ENCODE measurements at places on chromosomes 6 and 20.

GRCh38 chr20:38435555-38435939 is 419 bp upstream of the SNHG17 start:
- DNase-seq = no peak

DNA sequence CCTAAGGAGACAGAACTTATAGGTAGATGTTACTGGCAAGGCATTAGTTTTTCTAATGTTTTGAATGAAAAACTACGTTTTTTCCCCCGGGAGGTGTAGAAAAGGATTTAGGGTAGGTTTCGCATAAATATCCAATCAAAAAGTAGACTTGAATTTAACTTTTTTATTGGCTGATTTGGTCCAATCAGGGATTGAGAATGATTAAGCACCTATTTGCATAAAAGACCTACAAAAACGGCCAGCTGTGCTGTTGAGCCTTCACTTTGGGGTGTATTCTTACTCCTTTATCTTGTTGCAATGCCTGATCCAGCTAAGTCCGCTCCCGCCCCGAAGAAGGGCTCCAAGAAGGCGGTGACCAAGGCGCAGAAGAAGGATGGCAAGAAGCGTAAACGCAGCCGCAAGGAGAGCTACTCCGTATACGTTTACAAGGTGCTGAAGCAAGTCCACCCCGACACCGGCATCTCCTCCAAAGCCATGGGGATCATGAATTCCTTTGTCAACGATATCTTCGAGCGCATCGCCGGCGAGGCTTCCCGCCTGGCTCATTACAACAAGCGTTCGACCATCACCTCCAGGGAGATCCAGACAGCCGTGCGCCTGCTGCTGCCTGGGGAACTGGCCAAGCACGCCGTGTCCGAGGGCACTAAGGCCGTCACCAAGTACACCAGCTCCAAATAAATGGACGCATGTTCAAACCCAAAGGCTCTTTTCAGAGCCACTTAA is 113.5 kb upstream of the BTN3A2 start:
- DNase-seq = peak; percentile 88

- no peak for DNase-seq
These were observed 68.0 kb downstream of the SLC35F1 start for GRCh38 chr6:117974914-117975627.

DNA sequence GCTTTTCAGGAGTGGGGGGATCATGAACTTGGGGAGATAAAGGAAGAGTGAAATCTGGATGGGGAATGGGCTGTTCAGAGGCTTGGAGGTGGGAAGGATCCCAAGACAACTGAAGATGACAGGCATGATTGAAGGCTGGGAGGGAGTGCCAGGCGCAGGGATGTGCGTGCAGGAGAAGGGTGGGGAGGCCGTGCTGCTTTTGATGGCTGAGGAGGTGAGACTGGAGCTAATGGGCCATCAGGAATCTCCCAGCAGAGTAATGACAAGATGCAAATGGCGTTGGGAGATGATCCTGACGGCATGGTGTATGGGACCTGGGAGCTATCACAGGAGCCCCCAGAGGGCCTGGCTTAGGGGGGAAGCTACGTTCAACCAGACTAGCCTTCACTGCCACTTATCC is 1.6 kb downstream of the CPNE5 start:
- DNase-seq = no peak

GRCh38 chr6:21707524-21708319 is 114.2 kb downstream of the SOX4 start:
- DNase-seq = no peak

GRCh38 chr6:167444602-167445346 is 119.9 kb downstream of the TTLL2 start:
- DNase-seq = no peak

DNA sequence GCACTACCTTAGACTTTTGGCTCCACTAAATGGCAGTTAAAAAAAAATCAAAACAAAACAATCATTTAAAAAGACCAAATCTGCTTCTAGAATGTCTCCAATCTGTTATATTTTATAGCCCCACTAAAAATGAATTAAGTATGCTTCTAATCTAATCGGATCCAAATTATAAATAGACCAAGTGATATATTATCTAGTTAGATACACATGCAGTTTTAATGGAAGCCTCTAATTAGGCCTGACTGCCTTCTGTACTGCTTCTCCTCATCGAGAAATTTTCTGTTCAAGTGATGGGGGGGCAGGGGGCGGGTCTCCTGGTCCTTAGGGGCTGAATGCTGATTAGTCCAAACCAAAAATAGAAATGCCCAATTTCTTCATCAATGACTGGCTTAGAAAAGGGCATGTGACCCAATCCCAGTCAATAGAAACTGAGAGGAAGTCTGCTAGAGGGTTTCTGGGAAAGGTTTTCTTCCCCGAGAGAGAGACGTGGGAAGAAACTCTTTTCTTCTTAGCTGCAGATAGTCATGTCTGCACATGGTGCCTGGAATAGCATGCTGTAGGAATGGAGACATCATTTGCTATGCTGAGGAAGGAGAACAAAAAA is 6.9 kb downstream of the SESN1 start:
- DNase-seq = no peak

GRCh38 chr6:119446115-119446554 is 96.6 kb upstream of the MAN1A1 start:
- no peak for DNase-seq

Data from BJ (cell line).